HT-29 (cell line): ENCODE measurements at places on chromosomes 11 and 22.
A peak's percentile ranks its signal among the peaks of the same experiment; 100 is the strongest.

DNA sequence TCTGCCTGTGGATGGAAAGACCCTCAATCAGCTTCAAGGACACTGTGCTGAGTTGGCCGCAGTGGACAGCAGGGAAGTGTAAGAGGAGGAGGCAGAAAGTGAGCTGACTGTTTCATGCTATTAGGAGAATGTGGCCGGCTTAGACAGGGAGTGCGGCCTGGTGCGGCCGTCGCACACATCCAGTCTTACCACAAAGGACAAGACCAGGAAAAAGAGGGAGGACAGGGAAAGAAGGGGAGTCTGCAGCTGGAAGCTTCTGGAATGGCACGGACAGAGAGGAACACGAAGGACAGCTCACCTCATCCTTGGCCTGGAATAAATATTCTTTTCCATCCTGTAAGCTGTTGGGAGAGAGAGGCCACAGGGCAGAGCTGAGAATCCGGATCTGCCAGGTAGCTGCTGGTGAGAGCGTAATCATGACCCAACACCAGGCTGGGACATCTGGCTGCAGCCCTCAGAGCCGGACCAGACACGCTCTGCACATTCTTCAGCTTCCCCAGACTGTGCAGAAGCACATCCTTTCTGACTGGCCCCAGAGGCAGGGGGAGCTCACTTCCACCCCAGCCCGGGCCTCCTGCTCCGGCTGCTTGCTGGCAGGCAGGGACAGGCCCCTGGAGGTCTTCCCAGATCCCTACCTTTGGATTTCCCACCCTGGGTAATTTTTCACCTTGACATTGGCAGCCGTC, 8.6 kb upstream of the RBM4B start:
- DNase-seq = no peak

GRCh38 chr11:19050281-19050680, 10.2 kb downstream of the MRGPRX2 start:
- DNase-seq = no peak

DNA sequence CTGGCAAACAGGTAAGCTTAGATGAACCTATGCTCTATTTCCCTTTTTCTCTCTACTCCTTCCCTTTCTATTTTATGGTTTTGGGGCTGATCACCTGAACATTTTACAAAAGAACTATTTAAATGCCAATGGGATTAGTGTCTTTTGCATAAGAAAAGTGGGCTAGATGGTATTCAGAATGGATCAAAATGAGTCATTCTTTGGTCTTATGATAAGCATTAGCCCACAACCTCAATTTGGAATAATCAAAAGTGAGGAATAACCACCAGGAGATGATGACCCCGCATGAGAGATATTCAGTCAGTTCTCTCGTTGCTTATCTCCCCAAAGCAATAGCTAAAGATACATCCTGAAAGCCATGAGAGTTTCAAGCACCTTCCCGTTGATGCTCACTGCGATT, 399.0 kb upstream of the CADM1 start:
- no peak for DNase-seq

GRCh38 chr11:82174610-82175009, 559.1 kb downstream of the FAM181B start:
- peak; percentile 51 for DNase-seq

DNA sequence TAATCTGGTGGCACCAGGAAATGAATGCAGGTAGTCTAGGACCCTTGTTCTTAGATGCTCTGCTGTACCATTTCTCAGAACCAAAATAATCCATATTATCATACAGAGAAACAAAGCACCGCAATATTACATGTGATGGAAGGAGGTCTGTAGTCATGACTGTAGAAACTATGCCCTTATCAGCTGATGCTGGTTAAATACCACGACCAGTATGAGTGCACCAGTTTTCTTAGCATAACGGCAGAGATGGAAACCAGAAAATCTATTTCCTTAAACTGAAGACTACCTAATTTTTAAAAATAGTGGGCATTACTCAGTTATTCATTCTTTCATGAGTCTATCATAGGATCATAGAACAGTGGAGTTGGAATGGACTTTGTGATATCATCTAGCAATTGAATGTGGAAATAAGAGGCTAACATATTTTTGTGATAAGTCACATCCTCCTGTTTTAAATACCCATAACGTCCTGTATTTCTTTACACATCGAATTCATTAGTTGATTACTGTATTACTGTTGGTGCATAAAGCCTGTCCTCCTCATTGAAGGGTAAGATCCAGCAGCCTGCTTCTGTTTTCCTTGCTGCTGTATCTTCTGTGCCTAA, 15.1 kb downstream of the JHY start:
- DNase-seq = no peak

- no peak for DNase-seq
Observed at GRCh38 chr11:111179184-111179910, 66.2 kb upstream of the POU2AF2 start.

- no peak for DNase-seq
Observed at GRCh38 chr11:86625981-86626380, 46.4 kb downstream of the ME3 start.

- DNase-seq = no peak
Observed at GRCh38 chr11:46582588-46582987, 11.2 kb downstream of the AMBRA1 start.

- DNase-seq = no peak
Observed at GRCh38 chr11:75028321-75028720, 39.6 kb downstream of the NEU3 start.

GRCh38 chr11:118961189-118961588, 5.1 kb downstream of the UPK2 start:
- no peak for DNase-seq

DNA sequence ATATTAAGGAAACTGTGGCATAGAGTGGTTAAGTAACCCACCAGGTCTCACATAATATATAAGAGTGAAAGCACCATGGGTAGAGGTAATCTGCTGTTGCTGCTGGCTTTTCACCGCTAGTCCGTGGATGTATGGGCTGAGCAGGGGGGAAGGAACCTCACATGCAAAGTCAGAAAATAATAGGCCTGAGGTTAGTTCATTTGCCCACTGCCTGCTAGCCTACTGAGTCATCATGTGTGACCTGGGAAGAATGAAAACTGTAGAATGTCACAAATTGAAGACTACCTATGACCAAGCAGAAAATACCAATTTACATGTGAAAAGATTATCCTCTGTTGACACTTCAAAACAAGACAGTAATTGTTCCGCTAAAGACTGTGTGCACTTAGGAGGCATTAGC, 560.1 kb upstream of the FAT3 start:
- peak; percentile 5 for DNase-seq

GRCh38 chr22:43011079-43011478, 3.9 kb downstream of the PACSIN2 start:
- peak; percentile 33 for DNase-seq

- DNase-seq = peak; percentile 75
Observed at GRCh38 chr11:6755303-6755952, 16.3 kb downstream of the OR2AG2 start.

DNA sequence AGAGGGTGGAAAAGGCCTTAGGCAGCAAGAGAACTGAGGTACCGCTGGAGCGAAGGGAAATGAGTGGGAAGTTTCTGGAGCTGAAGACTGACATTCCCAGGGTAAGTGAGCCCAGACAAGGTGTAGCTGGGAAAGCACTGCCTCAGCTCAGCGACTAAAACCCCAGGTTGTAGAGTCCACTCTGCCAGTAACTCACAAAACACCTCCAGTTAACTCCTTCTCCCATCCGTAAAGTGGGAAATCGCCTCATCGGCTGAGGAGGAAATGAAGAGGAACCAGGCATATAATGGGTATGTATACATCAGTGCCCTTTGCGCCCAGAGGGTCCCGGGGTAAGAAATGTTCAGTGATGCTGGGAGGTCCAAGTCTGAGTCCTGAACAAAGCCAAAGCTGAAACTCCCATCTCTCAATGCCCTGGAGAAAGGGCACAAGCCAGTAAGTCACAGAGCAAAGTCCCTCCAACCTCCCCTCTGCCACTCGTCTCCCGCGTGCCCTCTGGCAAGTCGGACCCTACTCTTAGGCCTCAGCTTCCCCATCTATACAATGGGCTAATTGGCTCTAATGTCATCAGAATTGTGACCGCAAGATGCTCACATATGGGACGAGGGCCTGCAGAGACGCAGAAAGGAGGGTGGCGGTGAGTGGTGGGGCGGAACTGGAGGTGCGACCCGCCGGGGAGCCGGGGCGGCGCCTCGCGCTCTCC, 588 bp downstream of the VPS37C start:
- DNase-seq = peak; percentile 64

GRCh38 chr11:134792044-134792443, 380.0 kb upstream of the B3GAT1 start:
- no peak for DNase-seq

DNA sequence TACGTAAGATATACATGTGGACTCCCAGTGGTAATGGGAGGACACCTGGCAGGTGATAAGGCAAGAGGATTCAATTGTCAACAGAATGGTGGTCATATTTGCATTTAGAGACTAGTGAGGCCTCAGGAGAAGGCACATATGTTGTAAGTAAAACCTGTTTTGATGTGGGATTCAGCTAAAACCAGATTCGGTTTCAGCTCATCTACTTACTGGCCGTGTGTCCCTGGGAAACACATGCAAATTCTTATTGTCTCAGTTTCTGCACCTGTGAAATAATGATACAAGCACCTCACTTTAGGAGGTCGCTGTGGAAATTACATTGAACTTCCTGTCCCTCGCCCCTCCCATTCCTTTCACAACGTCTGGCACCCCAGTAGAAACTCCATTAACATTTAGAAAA, 78.9 kb upstream of the FIBIN start:
- no peak for DNase-seq

GRCh38 chr22:44840611-44841322, 88.4 kb downstream of the ARHGAP8 start:
- DNase-seq = no peak

DNA sequence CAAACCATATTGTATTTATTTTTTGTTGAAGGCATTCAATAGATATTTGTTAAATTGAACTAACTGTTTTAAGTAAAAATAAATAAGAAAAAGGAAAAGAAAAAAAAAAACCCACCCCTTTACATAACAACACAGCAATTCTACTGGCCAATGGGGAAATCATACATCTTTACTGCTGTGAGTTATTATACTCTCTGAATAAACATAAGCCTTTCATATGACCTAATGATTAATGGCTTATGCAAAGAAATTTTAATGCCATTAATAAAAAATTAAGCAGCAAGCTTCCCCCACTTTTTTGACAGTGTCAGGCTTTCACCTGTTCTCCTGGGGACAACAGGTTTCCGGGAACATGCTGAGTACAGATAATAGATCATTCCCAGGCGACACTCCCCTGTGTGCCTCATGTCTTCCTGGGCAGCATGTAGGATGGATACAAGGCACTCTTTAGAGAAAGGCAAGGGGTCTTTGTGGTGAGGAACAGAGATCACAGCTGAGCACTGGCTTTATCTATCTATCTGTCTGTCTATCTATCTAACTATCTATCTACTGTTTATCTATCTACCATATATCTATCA, 676.0 kb downstream of the NTM start:
- DNase-seq = no peak

DNA sequence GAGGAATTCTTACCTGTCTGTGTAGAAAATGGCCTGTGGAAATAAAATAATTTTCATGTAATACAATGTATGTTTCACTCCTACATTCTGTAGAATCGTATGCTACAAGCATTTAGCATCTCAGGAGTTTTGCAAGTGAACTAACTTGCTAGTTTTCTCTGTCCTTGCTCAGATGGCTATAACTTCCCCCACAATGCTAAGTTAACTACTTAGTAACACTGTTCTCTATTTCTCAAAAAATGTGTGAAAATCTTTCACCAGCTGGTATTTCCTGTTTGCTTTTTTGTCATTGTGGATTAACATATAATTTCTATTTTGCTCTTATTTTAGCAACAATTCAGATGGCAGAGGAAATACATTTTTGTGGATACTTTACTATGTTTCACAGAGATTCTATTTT, 4.4 kb downstream of the OR4S2 start:
- no peak for DNase-seq

GRCh38 chr11:29129844-29130243, 887.0 kb downstream of the KCNA4 start:
- no peak for DNase-seq

DNA sequence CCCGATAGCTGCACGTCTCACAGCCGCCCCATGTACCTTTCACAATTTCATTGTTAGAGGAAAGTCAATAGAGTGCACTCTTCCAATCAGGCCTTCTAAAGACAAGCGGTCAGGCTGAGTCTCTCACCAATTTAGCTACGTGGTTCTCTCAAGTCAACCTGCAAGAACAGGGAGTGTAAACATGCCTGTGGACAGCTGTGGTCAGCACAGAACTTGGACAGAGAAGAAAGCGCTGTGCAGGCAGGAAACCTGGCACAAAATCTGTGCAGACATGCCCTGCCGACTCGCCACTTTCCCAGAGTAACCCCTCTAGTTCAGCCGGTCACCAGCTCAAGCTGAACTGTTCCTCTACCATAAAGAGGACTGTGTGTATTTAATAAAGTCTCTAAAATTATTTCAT, 39.5 kb downstream of the CHKA start:
- no peak for DNase-seq

DNA sequence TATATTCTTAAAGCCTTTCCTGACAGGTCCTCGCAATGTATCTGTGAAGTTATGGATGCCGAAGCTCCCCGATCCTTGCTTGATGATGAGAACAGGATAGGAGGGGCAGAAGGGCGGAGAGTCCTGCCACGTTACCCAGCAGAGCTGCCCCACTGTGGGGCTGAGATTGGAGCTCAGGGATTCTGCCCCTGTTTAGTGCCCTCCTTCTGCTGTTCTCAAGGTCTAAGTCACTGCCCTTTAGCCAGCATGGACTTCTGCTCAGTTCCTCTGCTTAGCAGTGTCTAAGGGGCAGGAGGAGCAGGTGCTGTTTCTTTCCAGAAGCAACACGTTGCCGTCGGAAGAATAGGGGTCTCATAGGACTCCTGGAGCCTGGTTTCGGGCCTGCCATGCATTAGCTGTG, 164.2 kb upstream of the B3GAT1 start:
- no peak for DNase-seq

- no peak for DNase-seq
Observed at GRCh38 chr11:81869351-81870065, 864.2 kb downstream of the FAM181B start.

DNA sequence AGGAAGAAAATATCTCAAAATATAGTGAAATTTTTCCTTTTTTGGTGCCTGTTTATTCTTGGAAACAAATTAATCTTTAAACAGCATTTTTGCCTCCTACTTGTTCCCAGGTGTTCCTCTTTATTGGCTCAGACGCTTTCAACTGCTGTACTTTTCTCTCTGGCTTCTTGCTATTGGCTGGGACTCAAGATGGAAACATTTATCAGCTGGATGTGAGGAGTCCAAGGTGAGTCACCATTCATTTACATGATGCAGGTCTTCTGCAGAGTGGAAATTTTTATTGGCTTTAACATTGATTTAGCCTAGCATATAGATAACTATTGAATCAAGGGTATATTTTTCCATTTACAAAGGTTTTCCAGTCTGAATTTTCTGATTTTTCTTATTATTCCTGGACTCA, 34.4 kb upstream of the DNAJB13 start:
- DNase-seq = no peak

GRCh38 chr11:46604796-46605195, 11.0 kb upstream of the AMBRA1 start:
- no peak for DNase-seq

GRCh38 chr11:117799634-117800033, 2.6 kb upstream of the DSCAML1 start:
- no peak for DNase-seq

GRCh38 chr11:72157131-72157530, 21.6 kb downstream of the FOLR3 start:
- no peak for DNase-seq
